ENCODE measurements at places on chromosomes 7 and 10. TPM values are rescaled to one million over a fixed set of nuclear protein-coding genes. Genes with fewer than 3 reads are reported as not detected.
A peak's percentile ranks its signal among the peaks of the same experiment; 100 is the strongest.

- DNase-seq, result peak; percentile 32
- peaks cover 4% of the 10 kb centered on the region for H3K4me1 ChIP-seq
- H3K36me3 ChIP-seq, result no peaks in the 10 kb centered on the region
- peak overlapping the region; percentile 36 for H3K27ac ChIP-seq
- H3K4me3 ChIP-seq, result no peak overlapping the region
- H3K27me3 ChIP-seq, result no peaks in the 10 kb centered on the region
These were observed 28.7 kb downstream of the PUS7 start for GRCh38 chr7:105493196-105493922.

- H3K27me3 ChIP-seq, result peaks cover 5% of the 10 kb centered on the region
- no peak overlapping the region for H3K4me3 ChIP-seq
- DNase-seq, result no peak
- no peaks in the 10 kb centered on the region for H3K4me1 ChIP-seq
These were observed 82.9 kb downstream of the ELFN1 start for GRCh38 chr7:1752771-1753563.

GRCh38 chr7:98467570-98468312, 66.9 kb upstream of the BAIAP2L1 start:
- no peaks in the 10 kb centered on the region for H3K4me1 ChIP-seq
- no peak overlapping the region for H3K27ac ChIP-seq
- H3K27me3 ChIP-seq, result no peaks in the 10 kb centered on the region
- H3K36me3 ChIP-seq, result no peaks in the 10 kb centered on the region
- DNase-seq, result no peak

DNA sequence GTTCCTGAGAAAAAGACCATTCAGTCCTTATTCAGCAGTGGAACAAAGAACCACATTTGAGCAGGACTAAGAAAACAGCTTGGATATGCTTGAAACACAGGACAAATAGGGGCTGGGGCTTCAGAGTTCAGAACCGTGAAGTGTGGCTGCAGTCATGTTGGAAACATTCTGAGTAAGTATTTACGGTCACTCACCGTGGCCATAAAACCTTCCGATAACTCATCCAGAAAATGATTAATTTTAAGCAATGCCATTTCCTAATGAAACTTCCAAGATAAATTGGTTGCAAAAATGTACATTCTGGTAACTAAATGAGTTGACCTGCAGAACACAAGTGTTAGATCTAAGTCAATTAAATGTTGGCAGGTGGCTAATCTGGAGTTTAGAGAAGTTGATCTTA, 279.2 kb downstream of the CXCL12 start:
- no peak overlapping the region for H3K4me3 ChIP-seq
- no peaks in the 10 kb centered on the region for H3K36me3 ChIP-seq
- no peaks in the 10 kb centered on the region for H3K4me1 ChIP-seq
- no peak for DNase-seq
- no peak overlapping the region for H3K27ac ChIP-seq
- no peaks in the 10 kb centered on the region for H3K27me3 ChIP-seq

DNA sequence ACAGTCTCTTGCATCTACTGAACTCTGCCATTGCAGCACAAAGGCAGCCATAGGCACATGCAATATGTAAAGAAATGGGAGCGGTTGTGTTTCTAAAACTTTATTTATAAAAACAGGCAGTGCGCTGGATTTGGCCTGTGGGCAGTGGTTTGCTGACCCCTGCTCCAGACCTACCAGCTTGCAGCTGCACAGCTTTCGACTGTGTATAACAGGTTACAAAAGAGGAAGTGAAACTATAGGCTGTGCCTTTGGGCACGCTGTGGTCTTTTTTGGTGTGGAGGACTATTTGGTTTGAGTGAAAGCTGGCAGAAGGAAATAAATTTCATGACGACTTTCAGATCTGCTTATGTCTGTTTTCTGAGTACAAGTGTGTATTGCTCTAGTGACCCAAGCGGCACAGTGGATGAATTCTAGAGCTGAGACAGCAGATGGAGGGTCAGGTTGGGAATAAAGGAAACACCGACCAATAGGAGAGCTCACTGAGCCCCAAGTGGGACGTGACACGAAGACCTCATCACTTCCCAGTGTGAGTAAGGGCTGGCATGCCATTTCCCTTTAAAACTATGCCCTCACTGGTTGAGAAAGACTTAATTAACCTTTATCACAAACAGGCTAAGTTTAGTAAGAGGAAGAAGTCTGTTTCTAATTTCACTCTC, 152.7 kb downstream of the ANK3 start:
- H3K36me3 ChIP-seq, result no peaks in the 10 kb centered on the region
- DNase-seq, result peak; percentile 22
- H3K27ac ChIP-seq, result no peak overlapping the region
- no peaks in the 10 kb centered on the region for H3K27me3 ChIP-seq
- no peak overlapping the region for H3K4me3 ChIP-seq

- H3K4me1 ChIP-seq, result no peaks in the 10 kb centered on the region
- no peak overlapping the region for H3K27ac ChIP-seq
- H3K4me3 ChIP-seq, result no peak overlapping the region
- H3K27me3 ChIP-seq, result no peaks in the 10 kb centered on the region
These were observed 287.6 kb downstream of the LRMDA start for GRCh38 chr10:75718991-75719390.

DNA sequence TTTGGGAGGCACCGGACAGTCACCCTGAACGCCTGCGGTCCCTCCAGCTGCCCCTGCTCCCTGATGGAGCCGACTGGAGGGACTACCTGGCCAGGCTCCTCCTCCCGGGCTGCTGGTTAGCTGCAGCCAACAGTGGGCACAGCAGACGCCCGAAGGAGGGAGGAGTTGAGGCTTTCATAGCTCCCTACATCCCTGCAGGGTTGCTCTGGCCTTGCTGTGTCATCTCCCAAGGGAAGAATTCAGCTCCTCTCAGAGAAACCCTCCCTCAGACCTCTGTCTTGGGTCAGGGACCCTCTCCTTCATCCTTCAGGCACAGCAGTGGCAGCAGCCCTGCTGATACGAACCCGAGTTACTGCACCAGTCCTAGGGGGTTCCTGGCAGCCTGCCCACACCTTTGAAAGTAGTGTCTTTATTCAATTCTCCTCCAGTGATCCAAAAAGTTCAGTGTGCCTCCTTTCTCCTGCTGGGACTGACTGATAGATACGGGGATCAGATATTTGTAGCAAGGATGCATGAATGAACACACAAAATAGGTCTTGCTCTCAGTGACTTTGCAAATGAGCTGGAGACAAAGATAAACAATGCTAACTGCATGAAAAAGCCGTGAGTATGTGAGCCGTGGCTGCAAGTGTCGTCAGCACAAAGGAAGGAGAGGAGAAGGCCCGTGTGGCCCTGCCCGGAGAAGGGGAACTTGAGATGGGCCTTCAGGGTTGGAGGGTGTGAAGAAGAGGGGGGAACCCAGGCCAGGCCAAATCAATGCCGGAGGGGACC, 136.6 kb downstream of the PRKAG2 start:
- H3K27me3 ChIP-seq, result no peaks in the 10 kb centered on the region
- H3K4me3 ChIP-seq, result no peak overlapping the region
- peak; percentile 52 for DNase-seq
- H3K36me3 ChIP-seq, result no peaks in the 10 kb centered on the region
- no peak overlapping the region for H3K27ac ChIP-seq

DNA sequence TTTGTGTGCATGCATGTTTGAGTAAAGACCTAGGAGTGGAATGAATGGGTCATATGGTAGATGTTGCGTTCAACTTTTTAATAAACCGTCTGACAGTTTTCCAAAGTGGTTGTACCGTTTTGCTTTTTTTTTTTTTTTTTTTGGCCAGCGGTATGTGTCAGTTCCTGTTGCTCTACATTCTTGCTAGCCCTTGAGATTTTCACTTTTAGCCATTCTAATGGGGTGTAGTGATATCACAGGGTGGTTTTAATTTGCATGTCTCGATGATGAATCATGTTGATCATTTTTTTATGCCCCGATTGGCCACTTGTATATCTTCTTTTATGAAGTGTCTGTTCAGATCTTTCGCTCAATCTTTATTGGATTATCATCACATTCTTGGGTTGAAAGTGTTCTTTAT, 320.7 kb downstream of the CAMK1D start:
- H3K36me3 ChIP-seq, result no peaks in the 10 kb centered on the region
- H3K27me3 ChIP-seq, result no peaks in the 10 kb centered on the region
- peak; percentile 18 for DNase-seq
- H3K4me3 ChIP-seq, result no peak overlapping the region

- DNase-seq, result no peak
- H3K4me1 ChIP-seq, result no peaks in the 10 kb centered on the region
- H3K27me3 ChIP-seq, result no peaks in the 10 kb centered on the region
- H3K4me3 ChIP-seq, result no peak overlapping the region
- H3K36me3 ChIP-seq, result no peaks in the 10 kb centered on the region
These were observed 353.6 kb downstream of the CALN1 start for GRCh38 chr7:72058579-72058978.

- no peaks in the 10 kb centered on the region for H3K27me3 ChIP-seq
- no peak overlapping the region for H3K4me3 ChIP-seq
- DNase-seq, result peak; percentile 39
- no peak overlapping the region for H3K27ac ChIP-seq
- no peaks in the 10 kb centered on the region for H3K36me3 ChIP-seq
These were observed 287.5 kb downstream of the GRID1 start for GRCh38 chr10:86079088-86079487.

DNA sequence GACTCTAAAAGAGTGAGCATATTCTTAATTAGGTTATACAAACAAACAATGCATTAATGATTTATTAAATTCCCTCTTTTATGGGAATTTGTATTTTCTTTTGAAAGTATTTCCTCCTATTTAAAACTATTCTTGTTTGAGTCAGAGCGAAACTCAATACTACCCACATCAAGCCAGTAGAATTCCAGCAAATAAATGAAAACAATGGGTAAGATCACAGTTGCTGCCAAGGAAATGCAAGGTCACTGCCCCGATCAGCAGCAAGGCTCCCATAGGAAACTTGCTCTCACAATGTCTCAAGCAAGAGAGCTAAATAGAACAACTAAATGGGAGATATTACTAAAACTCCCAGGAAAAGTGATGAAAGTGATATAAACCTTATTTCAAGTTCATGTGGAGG, 206.3 kb downstream of the THSD7A start:
- no peak overlapping the region for H3K27ac ChIP-seq
- no peaks in the 10 kb centered on the region for H3K36me3 ChIP-seq
- H3K27me3 ChIP-seq, result no peaks in the 10 kb centered on the region
- peak; percentile 27 for DNase-seq
- no peaks in the 10 kb centered on the region for H3K4me1 ChIP-seq

GRCh38 chr7:47796347-47796746, 151.9 kb downstream of the PKD1L1 start:
- H3K36me3 ChIP-seq, result no peaks in the 10 kb centered on the region
- H3K27me3 ChIP-seq, result no peaks in the 10 kb centered on the region

GRCh38 chr10:101397140-101397539, 43.2 kb downstream of the BTRC start:
- no peak overlapping the region for H3K27ac ChIP-seq
- DNase-seq, result peak; percentile 69
- no peaks in the 10 kb centered on the region for H3K27me3 ChIP-seq
- no peaks in the 10 kb centered on the region for H3K36me3 ChIP-seq
- H3K4me1 ChIP-seq, result peaks cover 2% of the 10 kb centered on the region
- H3K4me3 ChIP-seq, result no peak overlapping the region

DNA sequence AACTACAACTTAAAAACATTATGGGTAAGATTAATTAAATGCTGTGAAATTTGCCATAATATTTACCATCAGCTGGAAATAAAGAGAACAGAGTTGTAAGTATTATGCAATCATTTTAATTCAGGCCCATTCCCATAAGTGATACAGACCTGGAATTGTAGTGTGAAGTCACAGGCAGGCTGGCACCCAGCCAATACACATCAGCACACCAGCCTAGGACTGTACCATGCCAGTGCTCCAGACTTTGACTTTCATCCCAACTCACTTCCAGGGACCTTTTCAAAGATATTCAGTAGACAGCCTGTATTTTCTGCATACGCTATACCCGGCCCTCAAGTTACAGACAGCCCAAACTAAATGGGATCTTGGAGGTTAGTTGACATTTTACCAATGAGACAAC, 143.3 kb downstream of the TES start:
- peak; percentile 33 for DNase-seq
- H3K27ac ChIP-seq, result peak overlapping the region; percentile 82
- H3K27me3 ChIP-seq, result no peaks in the 10 kb centered on the region
- H3K4me3 ChIP-seq, result no peak overlapping the region
- peaks cover 30% of the 10 kb centered on the region for H3K4me1 ChIP-seq
- H3K36me3 ChIP-seq, result no peaks in the 10 kb centered on the region

- H3K27ac ChIP-seq, result peak overlapping the region; percentile 53
- no peak overlapping the region for H3K4me3 ChIP-seq
- H3K36me3 ChIP-seq, result peaks cover 14% of the 10 kb centered on the region
- H3K27me3 ChIP-seq, result no peaks in the 10 kb centered on the region
- DNase-seq, result peak; percentile 92
These were observed 13.2 kb downstream of the TACR2 start for GRCh38 chr10:69403519-69403918.

DNA sequence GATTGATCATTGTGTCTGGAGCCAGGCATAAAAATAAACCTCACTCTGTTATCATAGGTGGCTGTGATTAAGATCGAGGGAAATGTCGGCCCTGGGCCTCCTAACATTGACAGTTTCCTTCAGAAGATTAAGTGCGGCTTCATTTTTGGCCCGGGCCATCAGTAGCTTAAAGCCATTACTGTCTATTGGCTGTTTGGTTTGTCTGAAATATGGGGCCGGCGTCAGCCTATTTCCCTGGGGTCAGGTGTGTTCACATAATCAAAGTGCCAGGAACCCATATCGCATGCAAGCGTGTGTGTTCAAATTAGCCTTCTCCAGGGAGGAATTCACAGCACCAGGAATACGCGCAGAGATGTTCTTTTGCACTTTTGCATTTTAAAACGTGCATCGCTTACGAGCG, 114.7 kb downstream of the CUX1 start:
- H3K4me3 ChIP-seq, result no peak overlapping the region
- H3K27ac ChIP-seq, result no peak overlapping the region
- H3K4me1 ChIP-seq, result peaks cover 2% of the 10 kb centered on the region
- no peak for DNase-seq

DNA sequence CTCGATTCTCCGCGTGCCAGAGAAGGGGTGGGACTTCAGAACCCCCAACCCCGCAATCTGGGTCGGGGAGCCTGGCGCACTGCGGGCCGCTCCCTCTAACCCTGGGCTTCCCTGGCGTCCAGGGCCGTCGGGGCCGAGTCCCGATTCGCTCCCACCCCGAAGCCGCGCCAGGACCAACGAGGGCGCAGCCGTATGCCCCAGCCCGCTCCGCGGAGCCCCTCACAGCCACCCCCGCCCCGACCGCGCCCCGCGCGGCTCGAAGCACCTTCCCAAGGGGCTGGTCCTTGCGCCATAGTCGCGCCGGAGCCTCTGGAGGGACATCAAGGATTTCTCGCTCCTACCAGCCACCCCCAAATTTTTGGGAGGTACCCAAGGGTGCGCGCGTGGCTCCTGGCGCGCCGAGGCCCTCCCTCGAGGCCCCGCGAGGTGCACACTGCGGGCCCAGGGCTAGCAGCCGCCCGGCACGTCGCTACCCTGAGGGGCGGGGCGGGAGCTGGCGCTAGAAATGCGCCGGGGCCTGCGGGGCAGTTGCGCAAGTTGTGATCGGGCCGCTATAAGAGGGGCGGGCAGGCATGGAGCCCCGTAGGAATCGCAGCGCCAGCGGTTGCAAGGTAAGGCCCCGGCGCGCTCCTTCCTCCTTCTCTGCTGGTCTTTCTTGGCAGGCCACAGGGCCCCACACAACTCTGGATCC, at the start of gene LEP:
LEP (plus strand) TSS at position 583 of the 691 bp plus-strand sequence. CDS start 10,741 bp downstream, outside the sequence.
- H3K4me1 ChIP-seq, result peaks cover 2% of the 10 kb centered on the region
- no peaks in the 10 kb centered on the region for H3K36me3 ChIP-seq
- DNase-seq, result no peak

GRCh38 chr7:3267966-3268690, 32.9 kb upstream of the SDK1 start:
- no peaks in the 10 kb centered on the region for H3K36me3 ChIP-seq
- H3K27me3 ChIP-seq, result no peaks in the 10 kb centered on the region
- no peak overlapping the region for H3K4me3 ChIP-seq
- H3K27ac ChIP-seq, result peak overlapping the region; percentile 68
- DNase-seq, result peak; percentile 99

Gene ADAMTS14
- 1.8 TPM for total RNA-seq

Gene AFAP1L2
- total RNA-seq, result 0.77 TPM

Gene CTNNA3
- total RNA-seq, result under 0.01 TPM

Gene LIPF
- not detected for total RNA-seq

Gene PSD
- total RNA-seq, result 5.3 TPM

Gene HECW1
- total RNA-seq, result 6.1 TPM
